Left colon (tissue), 2 donors: ENCODE measurements at places on chromosomes 2 and 18. TPM values are rescaled to one million over a fixed set of nuclear protein-coding genes. Genes with fewer than 3 reads are reported as not detected.

- DNase-seq, result no peak
These were observed 35.5 kb downstream of the SDC1 start for GRCh38 chr2:20189299-20189931.

- DNase-seq, result no peak
These were observed 980 bp downstream of the OBSL1 start for GRCh38 chr2:219570194-219570923.

GRCh38 chr2:159053161-159054031 is 85.0 kb downstream of the TANC1 start:
- no peak for DNase-seq

DNA sequence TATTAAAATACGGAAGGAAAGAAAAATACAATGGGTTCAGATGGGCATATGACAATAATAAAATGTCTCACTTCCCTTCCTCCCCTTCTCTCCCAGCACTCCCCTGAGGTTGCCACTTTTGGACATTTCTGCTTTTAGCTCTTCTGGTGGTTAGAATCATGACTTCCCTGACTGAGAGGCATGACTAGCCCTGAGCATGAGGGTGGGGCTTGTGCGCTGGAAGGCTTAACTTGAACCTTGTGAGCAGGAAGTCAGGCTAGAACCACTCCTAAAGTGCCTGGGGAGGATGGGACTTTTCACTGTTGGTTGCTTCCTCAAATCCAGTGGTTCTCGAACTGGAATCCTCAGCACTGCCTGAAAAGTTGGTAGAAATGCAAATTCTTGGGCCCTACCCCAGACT is 19.7 kb upstream of the ARHGAP25 start:
- peak; percentile 63 for DNase-seq

DNA sequence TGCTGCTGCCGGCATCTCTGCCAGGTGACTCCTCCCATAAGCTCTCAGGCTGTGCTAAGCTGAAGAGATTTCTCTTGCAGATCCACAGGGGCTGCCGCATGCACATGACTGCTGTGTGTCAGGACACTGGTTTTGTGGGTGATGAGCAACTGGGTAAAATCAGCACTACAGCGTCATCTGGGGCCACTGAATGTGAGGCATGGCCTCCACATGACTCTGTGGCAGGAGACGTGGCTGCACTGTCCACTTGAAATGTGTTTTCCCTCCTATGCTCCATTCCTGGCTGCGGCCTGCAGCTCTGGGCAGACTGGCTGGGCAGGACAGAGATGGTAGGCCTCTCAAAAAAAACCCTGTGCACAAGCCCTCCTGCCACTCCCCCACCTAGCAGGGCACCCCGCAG is 63.6 kb downstream of the MARCO start:
- DNase-seq, result no peak

DNA sequence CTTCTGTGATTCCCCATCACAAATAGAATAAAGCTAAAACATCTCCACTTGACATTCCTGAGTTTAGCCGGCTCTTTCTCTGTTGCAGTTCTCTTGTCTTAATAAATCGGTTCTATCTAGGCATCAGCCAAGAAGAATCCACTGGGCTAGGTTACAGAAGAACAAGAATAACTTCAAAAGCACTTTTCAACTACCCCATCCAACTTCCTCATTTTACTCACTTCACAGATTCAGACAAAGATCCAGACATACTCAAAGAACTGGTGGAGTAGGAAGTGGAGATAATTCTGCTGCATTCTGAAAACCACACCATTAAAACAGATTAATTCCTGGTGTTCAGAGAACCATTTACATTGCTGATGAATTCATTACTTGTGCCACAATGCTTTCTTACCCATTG is 9.6 kb upstream of the ALPK2 start:
- DNase-seq, result no peak

DNA sequence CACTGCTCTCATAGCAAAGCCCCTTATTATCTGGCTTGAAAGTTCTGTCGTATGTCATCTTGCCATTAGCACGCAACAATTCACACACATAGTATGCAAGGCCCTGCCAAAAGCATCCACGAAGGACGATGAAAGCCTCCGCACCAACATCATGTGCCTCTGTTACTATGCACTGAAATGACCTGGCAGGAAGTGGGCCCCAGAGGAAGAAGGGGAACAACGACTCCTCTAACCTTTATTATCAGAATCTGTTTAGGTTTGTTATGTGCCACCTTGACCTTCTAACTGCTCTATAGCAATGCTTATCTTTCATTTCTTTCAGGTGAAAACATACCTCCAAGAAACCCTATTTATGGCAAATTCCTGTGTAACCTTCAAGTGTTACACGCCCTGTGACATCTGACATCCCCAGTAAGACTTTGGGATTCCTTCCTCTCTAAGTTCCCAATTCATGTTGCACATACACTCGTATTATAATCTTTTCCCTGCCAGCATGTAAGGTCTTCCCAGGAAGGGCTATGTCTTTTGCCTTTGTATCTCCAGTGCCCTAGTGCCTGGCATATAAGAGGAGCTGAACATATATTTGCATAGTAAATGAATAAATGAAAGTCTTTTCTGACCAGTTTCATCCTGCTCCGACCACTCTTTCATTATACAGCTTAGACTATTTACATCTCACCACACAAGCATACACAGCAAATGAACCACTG is 7.0 kb upstream of the NDUFV2 start:
- peak; percentile 30 for DNase-seq

DNA sequence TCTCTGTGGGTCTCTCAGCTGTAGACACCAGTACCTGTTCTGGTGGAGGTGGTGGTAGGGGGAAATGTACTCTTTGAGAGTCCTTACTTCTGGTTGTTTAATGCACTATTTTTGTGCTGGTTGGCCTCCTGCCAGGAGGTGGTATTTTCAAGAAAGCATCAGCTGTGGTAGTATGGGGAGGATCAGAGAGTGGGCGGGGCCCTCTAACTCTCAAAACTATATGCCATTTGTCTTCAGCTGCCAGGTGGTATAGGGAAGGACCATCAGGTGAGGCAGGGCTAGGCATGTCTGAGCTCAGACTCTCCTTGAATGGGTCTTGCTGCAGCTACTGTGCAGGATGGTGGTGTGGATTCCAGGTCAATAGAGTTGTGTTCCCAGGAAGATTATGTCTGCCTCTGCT is 1100.8 kb downstream of the CNTNAP5 start:
- no peak for DNase-seq

- DNase-seq, result no peak
These were observed 8.1 kb downstream of the DRC1 start for GRCh38 chr2:26409785-26410184.

DNA sequence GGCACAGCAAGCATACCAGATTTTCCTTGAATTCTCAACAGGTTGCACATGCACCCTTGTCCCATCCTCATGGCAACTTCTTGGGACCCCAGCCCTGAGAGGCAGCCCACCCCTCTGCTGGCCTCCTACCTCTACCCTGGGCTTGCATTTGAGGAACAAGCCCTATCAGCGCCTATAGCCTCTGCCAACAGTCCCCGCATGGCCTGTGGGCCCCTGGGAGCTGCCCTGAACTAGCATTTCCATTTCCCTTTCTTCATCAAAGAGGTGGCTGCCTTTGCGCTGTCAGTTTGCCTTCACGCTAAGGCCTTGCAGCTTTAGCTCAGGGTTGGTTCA is 5.4 kb upstream of the ZAP70 start:
- DNase-seq, result no peak

DNA sequence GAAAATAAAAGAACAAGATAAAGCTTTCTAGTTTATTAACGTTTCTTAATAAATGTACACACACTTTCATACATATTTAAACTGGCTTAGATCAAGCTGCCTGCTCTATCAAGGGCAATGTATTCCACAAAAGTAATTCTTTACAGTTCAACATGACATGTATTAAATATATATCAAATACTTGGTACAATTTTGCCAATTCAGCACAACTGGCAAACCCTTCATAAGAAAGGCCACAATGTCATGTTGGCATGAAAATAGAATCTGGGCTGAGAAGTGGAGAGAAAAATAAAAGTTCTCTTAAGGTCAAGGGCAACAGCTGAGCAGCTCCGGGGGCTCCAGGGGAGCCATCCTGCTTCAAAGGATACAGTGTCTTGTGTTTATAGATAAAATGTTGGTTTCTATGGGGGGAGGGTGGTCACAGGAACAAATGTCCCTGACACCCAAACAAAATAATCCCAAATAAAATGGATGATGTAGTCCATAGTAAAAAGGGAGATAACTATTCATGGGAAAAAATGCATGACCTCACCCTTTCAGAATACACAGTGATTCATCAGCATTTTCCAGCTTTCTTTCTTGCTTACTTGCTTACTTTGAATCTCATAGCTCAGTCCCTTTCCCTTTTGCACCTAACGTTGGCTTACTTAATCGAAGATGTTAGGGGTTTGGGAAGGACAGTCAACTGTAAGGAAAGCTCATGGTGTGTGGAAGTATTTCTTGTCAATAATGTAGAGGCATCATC is 494.9 kb downstream of the NYAP2 start:
- DNase-seq, result no peak

DNA sequence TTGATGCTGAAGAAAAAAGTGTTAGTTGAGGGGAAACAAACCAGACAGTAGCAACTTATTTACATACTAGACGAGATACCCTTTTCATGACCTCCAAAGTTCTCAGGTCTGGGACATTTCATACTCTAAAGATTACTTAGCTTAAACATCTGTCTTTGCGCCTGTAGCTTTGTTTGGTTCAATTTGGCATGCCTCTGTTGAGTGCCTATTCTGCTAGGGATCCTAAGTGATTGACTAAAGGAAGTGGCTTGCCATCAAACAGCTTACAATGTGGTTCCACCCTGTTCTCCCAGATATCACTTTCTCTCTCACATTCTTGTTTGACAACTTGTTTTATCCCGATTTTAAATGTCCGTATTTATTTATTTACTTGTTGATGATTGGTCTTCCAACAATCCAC is 488.8 kb downstream of the PARD3B start:
- DNase-seq, result no peak

DNA sequence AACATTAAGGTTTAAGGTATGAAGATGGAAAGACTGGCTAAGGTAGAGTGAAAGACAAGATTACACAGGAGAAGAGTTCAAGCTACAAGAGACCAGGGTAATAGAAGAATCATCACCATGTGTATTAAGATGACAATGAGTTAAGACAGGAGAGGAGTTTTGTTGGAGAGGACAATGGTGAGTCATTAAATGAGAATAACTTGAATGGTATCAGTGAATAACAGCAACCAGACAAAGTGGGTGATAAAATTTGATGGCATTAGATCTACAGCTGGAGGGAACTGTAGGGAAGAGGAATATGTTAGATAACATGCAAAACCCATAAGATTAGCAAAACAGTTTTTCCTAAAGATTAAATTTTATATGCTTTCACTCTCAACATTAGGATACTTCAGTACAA is 18.8 kb upstream of the ENOSF1 start:
- DNase-seq, result no peak

GRCh38 chr2:208488686-208489564 is 82.3 kb downstream of the PTH2R start:
- DNase-seq, result no peak

- DNase-seq, result no peak
These were observed 116.5 kb upstream of the MAP2 start for GRCh38 chr2:209307161-209308001.

GRCh38 chr18:54906331-54907185 is 52.7 kb downstream of the CCDC68 start:
- no peak for DNase-seq

DNA sequence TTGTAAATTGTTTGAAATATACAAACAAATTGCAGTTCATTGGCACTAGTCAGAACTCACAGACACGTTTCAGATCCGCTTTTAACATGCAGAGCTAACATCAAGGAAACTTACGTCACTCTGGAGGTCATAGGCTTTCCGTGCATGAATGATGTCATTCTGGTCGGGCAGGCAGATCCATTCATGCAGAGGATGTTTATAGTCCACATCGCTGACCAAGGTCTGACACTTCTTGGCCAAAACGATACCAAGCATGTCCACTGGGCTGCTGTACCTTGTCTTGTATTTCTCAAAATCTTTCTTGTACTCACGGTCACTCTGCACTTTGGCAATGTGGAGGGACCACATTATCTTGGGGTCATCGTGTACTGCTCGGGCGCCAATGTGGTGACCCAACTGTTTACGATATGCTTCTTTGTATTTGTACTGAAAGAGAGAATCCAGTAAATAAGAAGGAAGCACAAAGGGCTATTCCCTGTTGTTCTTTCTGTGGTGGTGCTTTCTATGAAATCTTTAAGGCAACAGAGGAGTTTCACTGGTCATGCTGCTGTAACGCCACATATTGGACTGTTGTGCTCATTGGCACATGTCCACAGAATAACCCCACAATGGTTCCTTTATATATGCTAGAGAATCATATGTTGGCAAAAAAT is 114.8 kb downstream of the NEB start:
- no peak for DNase-seq

DNA sequence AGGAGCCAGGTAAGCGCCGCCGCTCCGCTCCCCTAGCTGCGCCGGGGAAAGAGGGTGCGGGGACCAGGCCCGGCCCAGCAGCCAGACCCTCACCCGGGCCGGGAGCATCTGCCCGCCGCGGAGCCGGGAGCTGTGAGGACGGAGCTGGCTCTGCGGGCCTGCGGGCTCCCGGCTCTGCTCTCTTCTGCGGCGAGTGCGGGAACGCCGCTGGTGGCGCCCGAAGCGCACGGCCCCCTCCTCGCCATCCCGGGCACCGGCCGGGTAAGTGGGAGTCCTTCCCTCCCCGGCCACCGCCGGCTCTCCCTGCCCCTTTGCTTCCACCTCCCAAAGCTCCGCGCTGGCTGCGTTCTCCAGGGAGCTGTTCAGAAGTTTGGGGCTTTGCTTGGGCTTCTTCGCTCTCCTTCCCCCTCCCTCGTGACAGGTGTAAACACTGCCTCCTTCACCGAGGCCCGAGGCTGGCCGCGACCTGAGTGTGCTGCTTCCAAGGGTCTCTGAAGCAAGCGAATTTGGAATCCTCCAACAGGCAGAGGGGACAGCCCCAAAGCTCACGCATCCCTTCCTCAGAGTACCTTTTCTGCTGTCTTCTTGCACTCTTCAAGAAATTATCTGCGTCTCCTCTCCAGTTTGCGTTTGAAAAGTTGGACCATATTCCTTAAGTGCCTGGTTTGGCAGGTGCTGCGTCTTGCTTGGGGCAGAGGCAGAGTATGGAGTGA is 632 bp downstream of the AFTPH start:
- DNase-seq, result peak; percentile 56

- no peak for DNase-seq
These were observed 278.4 kb upstream of the TNP1 start for GRCh38 chr2:217138284-217138683.

DNA sequence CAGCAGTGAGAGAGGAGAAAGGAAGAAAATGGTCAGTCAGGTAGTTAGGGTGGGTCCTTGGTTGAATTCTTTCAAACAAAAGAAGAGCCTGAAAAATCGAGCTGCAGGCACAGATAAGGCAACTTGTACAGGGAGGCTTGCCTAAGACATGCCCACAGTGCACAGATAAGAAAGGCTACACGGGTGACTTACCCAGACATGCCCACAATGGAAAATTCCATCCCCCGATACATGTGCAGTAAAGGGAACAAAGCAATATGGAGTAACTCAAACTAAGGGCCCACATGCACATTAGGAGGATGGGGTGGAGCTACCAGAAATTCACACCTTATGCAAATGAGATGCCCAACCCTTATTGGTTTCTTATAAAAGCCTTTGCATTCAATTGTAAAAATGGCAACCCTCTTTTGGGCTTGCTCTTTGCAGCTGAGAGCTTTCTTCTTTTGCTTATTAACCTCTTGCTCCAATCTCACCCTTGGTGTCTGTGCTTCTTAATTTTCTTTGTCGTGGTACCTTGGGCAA is 110.3 kb upstream of the RMP24 start:
- DNase-seq, result no peak

- no peak for DNase-seq
These were observed 14.4 kb upstream of the IGFBP2 start for GRCh38 chr2:216618785-216619184.

The ANKRD39 gene
- total RNA-seq, result 9.5 TPM

The MALT1 gene
- total RNA-seq, result 19.8 TPM

The SKA1 gene
- 1.0 TPM for total RNA-seq

The GDF7 gene
- 0.18 TPM for total RNA-seq

The SLC8A1 gene
- total RNA-seq, result 22.6 TPM

The ERBB4 gene
- total RNA-seq, result 0.18 TPM

The KCNG3 gene
- 3.3 TPM for total RNA-seq
